ENCODE measurements at places on chromosomes 5 and 9.
A peak's percentile ranks its signal among the peaks of the same experiment; 100 is the strongest.

- H3K4me1 ChIP-seq = no peaks in the 10 kb centered on the region
- H3K36me3 ChIP-seq = no peaks in the 10 kb centered on the region
- DNase-seq = no peak
- H3K27ac ChIP-seq = no peak overlapping the region
Observed at GRCh38 chr9:5945112-5945511, 54.4 kb downstream of the MLANA start.

GRCh38 chr5:147339313-147339712 lies 104.5 kb downstream of the STK32A start:
- no peaks in the 10 kb centered on the region for H3K4me1 ChIP-seq
- DNase-seq = no peak
- H3K4me3 ChIP-seq = no peak overlapping the region
- no peaks in the 10 kb centered on the region for H3K27me3 ChIP-seq

DNA sequence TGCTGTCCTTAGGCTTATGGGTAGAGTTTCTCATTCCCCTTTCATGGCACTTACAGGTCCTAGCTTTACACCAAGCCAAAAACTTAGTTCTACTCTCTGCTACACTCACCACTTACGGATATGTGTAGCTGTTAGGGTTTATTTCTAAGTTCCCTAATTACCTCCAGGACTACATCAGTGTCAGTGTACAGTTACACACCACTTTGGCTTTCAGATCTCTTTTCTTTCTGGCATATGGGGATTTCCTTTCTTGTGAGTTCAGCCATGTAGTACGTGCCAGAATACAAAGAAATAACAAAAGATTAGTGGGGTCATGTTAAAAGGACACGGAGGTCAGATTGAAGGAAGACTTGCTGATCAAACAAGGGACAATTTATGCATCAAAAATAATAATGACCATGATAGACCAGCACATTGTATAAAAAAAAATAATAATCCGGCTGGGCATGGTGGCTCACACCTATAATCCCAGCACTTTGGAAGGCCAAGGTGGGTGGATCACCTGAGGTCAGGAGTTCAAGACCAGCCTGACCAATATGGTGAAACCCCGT lies 41.8 kb downstream of the LYRM7 start:
- no peak for DNase-seq
- H3K4me1 ChIP-seq = peaks cover 28% of the 10 kb centered on the region
- H3K36me3 ChIP-seq = no peaks in the 10 kb centered on the region
- H3K4me3 ChIP-seq = no peak overlapping the region

- H3K27ac ChIP-seq = no peak overlapping the region
- peak overlapping the region; percentile 62 for H3K4me3 ChIP-seq
- DNase-seq = peak; percentile 11
- peaks cover 43% of the 10 kb centered on the region for H3K4me1 ChIP-seq
- peaks cover 31% of the 10 kb centered on the region for H3K27me3 ChIP-seq
Observed at GRCh38 chr5:98768160-98768959, 5.1 kb upstream of the RGMB start.

DNA sequence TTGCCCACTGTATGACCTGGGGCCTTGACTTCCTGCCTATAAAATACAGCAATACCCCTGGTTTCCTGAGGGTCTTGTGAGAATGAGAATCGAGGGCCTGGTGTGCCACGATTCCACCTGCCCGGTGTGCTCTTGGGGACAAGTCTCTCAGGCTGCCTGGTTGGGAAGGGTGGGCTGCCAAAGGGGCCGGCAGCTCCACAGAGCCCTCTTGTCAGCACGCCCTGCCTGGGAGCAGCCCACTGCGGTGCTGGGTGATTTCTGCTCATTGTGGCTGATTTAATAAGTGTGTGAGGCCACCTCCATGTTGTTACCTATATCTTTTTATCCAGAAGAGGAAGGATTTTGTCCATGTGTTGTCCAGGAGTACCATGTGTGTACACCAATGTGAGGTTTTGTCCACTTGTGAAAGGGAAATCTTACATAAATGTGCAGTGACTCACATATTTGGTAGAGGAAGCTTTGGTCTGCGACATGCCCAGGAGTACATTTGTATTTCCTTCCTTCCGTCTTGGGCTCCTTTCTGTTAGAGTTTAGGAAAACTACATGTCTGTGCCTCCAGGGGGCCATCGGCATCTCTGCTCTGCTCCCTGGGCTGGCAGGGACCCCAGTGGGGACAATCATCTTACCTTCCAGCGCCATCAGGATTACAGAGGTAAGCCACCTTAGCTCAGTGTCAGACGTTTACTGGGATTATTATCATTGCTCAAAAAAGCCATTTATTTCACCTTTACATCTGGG lies 108.6 kb downstream of the PHF2 start:
- no peaks in the 10 kb centered on the region for H3K36me3 ChIP-seq
- no peak overlapping the region for H3K4me3 ChIP-seq
- no peak overlapping the region for H3K27ac ChIP-seq
- H3K4me1 ChIP-seq = peaks cover 6% of the 10 kb centered on the region
- DNase-seq = no peak
- H3K27me3 ChIP-seq = peaks cover 2% of the 10 kb centered on the region

DNA sequence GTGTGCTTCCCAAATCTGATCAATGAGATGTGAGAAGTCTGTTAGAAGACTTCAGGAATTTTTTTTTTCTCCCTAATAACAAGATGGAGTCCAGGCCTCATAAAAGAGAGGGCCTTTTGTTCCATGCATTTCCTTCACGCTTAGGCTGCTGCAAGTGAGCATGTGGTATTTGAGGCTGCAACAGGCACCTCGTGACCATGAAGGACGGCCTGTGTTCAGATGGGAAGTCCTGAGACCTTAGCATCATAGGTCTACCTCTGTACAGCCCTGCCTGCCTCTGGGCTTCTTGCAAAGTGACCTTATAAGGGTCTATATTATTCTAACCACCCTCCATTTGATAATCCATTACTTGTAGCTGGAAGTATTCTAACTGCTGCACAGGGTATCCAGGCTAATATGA lies 86.6 kb downstream of the BOD1 start:
- no peaks in the 10 kb centered on the region for H3K4me1 ChIP-seq
- no peak for DNase-seq
- H3K4me3 ChIP-seq = no peak overlapping the region
- no peaks in the 10 kb centered on the region for H3K27me3 ChIP-seq

GRCh38 chr5:79020861-79021561 lies 35.9 kb upstream of the ARSB start:
- H3K27ac ChIP-seq = no peak overlapping the region
- DNase-seq = peak; percentile 13
- H3K27me3 ChIP-seq = peaks cover 29% of the 10 kb centered on the region

DNA sequence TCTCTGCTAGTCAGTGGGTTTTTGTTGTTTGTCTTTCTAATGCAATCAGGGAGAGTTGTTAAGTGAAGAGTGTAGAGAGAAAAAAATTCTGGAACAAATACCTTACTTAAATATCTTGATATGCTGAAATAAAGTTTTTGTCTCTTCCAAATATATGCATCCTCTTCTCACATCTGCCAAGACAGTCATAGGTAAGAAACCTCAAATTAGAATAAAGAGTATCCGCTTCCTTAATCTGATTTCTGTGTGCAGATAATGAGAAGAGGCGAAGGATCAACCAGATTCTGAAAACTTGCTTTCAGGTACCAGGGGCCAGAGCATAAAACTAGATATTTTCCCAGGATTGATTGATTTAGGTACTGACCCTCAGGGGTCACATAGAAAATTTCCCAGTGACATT lies 11.3 kb upstream of the IL6ST start:
- no peak overlapping the region for H3K27ac ChIP-seq
- H3K27me3 ChIP-seq = no peaks in the 10 kb centered on the region
- no peak for DNase-seq
- no peak overlapping the region for H3K4me3 ChIP-seq
- peaks cover 19% of the 10 kb centered on the region for H3K4me1 ChIP-seq

DNA sequence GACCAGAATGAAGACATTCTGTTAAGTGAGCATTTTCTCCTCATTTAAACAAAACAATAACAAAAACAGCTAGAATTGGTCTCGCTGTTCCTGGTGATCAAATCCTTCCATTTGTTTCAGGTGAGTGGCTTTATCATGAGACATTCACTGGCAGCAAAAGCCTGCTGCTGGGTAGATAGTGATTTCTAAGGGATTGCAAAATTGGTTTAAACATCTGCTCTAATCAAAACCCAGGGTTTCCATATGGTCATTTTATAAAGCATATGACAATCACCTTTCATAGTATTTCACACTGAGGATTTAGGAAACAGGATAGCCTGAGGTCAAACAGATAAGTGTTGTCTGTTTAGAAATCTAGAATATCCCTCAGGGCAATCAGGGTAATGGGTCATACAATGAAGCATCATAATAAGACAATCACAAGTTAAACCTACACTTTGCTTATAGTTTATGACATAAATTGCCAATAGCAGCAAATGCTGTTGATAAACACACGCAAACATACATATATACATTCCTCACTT lies 769.6 kb upstream of the C9orf72 start:
- no peaks in the 10 kb centered on the region for H3K4me1 ChIP-seq
- no peaks in the 10 kb centered on the region for H3K27me3 ChIP-seq
- no peak for DNase-seq
- H3K27ac ChIP-seq = no peak overlapping the region
- H3K36me3 ChIP-seq = no peaks in the 10 kb centered on the region
- H3K4me3 ChIP-seq = no peak overlapping the region

- H3K36me3 ChIP-seq = peaks cover 56% of the 10 kb centered on the region
- H3K27ac ChIP-seq = no peak overlapping the region
- H3K27me3 ChIP-seq = no peaks in the 10 kb centered on the region
- no peaks in the 10 kb centered on the region for H3K4me1 ChIP-seq
- no peak overlapping the region for H3K4me3 ChIP-seq
- DNase-seq = no peak
Observed at GRCh38 chr5:111389390-111390082, 122.8 kb downstream of the STARD4 start.

DNA sequence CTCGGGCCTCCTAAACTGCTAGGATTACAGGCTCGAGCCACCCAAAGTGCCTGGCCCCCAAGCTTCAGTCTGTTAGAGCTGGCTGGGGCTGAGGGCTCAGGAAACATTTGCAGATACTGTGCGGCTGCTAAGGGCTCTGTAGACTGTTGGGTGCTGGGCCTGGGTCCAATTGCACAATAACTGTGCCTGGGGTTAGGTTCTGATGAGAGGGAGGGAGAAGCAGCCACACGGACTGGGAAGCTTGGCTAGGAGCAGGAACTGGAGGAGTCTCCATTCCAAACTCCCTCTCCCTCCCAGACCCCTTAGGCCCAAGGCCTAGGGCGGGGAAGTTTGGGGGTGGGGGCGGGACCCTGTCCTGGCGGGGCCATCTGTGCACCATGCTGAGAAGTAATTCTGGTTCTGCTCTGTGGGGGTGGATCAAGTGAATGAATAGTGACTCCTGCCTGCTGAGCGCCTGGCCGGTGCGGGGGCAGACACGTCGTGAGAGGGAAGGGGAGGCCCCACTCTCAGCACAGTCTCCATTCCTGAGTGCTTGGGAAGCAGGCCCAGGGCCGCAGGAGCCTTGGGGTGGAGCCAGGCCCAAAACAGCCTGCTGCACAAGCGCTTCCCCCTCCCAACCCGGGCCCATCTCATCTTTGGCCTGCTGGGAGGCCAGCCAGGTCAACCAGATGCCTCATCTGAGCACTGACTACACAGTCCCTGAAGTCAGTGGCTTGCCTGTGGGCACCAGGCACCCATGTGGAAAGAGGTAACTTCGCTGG lies 1.5 kb downstream of the ASS1 start:
- no peak for DNase-seq
- H3K27me3 ChIP-seq = peaks cover 30% of the 10 kb centered on the region
- H3K36me3 ChIP-seq = no peaks in the 10 kb centered on the region
- H3K4me3 ChIP-seq = no peak overlapping the region

DNA sequence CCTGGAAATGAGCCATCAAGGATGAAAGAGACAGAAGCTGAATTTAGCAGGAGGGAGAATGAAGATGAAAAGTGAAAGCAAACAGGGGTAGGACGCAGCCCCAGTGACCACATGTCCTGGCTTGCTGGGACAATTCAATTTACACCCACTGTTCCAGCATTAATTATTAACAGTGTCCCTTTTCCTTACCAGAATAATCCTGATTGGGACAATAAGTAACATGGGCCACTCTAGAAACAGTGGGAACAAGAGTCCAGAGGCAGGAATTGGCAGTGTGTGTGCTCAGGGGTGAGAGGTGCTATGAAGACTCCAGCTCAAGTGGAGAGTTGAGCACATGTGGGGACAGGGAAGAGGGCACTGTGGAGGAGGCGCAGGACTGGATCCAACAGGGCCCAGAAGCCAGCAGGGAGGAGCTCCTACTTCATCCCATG lies 147.1 kb downstream of the C5orf15 start:
- no peaks in the 10 kb centered on the region for H3K36me3 ChIP-seq
- H3K4me3 ChIP-seq = no peak overlapping the region
- no peak overlapping the region for H3K27ac ChIP-seq
- H3K27me3 ChIP-seq = peaks cover 9% of the 10 kb centered on the region
- no peak for DNase-seq
- H3K4me1 ChIP-seq = peaks cover 20% of the 10 kb centered on the region

DNA sequence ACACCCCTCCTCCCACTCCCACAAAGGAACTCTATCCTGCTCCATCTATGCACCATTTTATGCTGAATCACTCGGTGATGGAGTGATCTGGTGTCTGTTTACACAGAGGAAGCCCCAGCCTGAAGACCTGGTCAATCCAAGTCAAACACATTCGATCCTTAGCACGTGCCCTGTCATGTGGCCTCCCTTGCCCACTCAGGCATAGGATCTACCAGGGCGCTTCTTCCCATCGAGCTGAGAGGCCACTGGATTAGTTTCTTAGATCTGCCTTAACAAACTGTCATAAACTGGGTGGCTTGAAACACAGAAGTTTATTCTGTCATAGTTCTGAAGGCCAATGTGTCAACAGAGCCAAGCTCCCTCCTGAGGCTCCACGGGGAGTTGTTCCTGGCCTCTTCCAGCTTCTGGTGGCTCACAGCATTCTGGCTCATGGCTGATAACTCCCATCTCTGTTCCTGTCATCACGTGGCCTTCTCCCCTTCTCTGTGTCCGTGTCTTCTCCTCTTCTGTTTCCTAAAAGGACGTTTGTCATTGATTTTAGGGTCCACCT lies 34.2 kb downstream of the FOXI1 start:
- H3K4me3 ChIP-seq = no peak overlapping the region
- DNase-seq = no peak
- no peaks in the 10 kb centered on the region for H3K4me1 ChIP-seq
- no peaks in the 10 kb centered on the region for H3K27me3 ChIP-seq
- H3K36me3 ChIP-seq = no peaks in the 10 kb centered on the region
- no peak overlapping the region for H3K27ac ChIP-seq

DNA sequence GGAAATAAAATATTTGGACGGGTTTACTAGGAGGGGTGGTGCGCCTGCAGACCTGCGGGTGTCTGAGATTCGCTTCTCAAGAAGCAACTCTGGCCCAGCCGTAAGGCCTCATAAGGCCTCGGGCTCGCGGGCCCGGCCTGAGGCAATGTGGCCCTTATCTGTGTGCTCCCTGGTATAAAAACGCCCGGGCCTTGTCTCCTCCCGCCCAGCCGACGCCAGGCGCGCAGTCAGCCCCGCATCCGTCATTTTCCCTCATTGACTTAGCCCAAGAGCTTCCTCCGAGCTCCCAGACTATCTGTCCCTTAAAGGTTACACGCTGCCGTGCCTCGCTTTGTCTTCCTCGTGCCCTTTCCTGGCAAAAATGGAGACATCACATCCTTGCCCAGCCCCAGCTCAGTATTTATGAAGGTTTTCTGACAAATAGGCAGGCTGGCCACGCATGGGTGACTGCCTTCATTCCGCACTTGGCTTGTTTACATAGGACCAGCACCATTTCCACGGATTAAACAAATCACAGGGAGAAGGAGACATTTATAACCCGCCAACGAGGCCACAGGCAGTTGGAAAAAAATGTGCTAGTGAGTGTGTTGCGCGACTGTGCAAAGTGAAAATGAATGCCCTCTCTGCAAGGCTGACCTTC lies 74.5 kb upstream of the TBCA start:
- H3K36me3 ChIP-seq = no peaks in the 10 kb centered on the region
- H3K4me3 ChIP-seq = no peak overlapping the region
- no peak for DNase-seq
- peaks cover 6% of the 10 kb centered on the region for H3K4me1 ChIP-seq
- no peak overlapping the region for H3K27ac ChIP-seq
